Renal cortical epithelial cell (primary cell): ENCODE measurements at places on chromosomes 2 and 18.

GRCh38 chr2:26401739-26402541 is at the start of gene DRC1:
TSS of gene DRC1 (plus strand) at chr2:26401920. CDS start at chr2:26401990, 70 bp downstream.
- peak; percentile 65 for DNase-seq

DNA sequence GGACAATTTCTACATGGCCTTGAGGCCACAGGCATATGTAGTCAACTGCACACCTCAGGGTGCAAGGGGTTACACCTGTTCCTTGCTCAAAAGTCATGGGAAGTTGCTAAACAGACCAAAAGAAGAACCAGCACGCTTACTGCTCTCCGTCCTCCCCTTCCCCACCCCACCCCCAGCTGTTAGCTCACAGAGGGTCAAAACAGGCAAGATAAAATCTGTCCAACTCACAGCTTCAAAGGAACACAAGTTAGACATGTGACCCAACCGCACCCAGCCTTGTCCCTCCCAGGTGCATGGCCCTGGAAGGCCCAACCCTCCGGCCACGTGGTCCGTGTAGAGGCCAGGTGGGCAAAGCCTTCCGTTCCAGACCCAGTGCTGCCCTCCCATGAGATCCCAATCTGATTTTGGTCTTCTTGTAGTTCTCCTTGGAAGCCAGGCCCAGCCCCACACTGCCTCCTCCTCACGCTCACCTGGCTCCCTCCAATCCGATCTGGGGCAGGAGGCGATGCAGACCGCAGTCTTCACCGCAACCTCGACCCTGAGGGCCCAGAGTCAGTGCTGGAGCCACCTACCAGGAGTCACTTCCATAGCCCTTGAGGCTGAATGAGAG is 14.5 kb upstream of the ASPRV1 start:
- DNase-seq: no peak

DNA sequence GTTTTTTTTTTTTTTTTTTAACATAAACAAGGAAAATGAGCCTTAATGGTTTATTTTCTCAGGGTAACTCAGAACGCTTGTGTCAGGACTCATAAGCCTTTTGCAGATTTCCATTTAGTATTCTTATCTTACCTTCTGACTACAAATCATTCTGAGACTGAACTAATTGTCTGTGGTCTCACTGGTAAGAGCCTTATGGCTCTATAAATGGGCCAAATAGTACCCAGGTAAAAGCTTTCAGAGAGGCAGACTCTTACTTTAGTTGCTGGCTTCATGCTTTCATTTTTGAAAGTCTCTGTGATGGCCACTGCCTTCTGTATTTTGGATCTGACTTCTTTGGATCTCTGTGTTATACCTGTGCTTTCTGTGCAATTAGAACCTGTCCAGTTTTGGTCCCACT is 403.4 kb downstream of the RIT2 start:
- DNase-seq: no peak

- no peak for DNase-seq
These were observed 89.2 kb downstream of the LIPG start for GRCh38 chr18:49651033-49651432.

DNA sequence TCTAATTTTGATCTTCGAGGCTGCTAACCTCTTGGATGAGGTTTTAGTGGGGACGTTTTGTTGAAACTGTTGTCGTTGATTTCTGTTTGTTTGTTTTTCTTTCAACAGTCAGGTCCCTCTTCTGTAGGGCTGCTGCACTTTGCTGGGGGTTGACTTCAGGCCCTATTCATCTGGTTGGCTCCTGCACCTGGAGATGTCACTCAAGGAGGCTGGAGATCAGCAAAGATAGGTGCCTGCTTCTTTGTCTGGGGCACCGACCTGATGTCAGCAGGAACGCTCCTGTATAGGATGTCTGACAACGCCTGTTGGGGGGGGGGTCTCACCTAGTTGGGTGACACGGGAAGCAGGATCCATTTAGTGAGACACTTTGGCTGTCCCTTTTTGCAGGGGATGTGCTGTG is 915.6 kb upstream of the CHAC2 start:
- no peak for DNase-seq

GRCh38 chr2:55088400-55088799 is 38.1 kb upstream of the RTN4 start:
- no peak for DNase-seq

GRCh38 chr2:188629753-188630527 is 338.3 kb downstream of the GULP1 start:
- peak; percentile 76 for DNase-seq

GRCh38 chr2:98484121-98484557 is 39.5 kb downstream of the INPP4A start:
- DNase-seq: no peak

- peak; percentile 41 for DNase-seq
These were observed 45.8 kb upstream of the NFU1 start for GRCh38 chr2:69483024-69483423.

- DNase-seq: no peak
These were observed 1.7 kb downstream of the FAP start for GRCh38 chr2:162241571-162241970.

- DNase-seq: no peak
These were observed 50.0 kb upstream of the MBOAT2 start for GRCh38 chr2:9053534-9053931.

- DNase-seq: peak; percentile 8
These were observed 47.3 kb upstream of the GULP1 start for GRCh38 chr2:188244383-188244782.

DNA sequence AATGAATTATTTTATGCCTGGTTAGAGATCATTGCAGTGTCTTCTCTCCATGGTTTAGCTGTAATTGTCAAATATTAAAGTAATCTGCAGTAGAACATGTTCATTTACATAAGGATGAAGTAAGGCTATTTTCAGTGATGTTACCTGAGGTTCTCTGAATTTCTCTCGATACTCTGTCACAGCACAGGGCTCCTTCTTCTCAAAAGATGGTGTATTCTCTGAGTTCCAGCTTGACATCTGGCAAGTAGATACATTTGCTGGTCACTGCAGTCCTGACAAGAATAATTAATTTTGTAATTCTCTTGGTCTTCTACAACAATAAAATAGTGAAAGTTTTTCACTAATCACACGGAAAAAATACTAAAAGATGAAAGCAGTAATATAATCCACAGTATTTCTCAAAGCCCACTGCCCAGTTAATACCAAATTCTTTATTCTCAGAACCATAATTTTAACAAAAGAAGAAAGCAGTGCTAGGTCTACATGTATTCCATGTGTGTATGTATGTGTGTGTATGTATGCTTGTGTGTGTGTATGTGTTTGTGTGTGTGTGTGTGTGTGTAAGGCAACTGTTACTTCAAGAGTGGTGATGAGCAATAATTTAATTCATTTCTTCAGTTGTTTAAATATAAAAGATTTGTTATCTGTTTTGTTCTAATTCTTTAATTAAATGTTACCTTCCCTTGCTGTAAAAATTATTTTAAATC is 1165.5 kb upstream of the SLC39A10 start:
- no peak for DNase-seq

DNA sequence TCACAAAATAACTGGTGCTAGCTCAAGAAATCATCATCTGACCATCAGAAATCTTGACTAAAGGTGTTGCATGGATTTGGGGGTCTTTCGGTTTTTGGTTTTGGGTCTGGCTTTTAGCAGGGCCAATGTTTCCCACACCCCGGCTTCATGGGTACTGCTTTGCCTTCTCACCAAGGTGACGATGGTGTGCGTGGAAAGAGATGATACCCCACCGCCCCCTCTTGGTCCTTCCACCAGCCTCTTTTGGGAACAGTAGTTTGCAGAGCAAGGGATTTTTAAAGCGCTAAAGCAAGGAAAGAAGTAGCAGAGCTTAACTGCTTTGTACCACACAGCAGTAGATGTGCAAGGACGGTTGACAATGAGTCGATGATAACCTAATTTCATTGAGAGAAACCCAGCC is 42.3 kb downstream of the BOLA3 start:
- DNase-seq: no peak

DNA sequence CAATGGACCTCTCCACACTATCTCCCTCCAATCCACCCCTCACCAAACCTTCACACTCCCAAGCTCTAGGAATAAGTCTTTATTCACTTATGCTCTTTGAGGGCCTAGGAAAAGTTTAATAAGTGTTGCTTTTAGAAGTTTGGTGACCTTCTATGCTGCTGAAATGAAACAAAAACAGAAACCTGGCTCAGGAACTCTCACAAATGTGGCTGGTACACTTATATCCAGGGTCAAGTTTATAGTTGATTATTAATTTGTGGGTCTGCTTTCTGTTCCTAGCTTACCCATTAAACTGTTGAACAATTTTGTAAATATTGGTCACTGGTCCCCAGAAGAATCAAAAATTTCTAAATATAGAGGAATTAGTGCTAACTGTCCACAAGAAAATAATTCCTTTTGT is 14.2 kb upstream of the ANKRD44 start:
- DNase-seq: peak; percentile 63

- DNase-seq: no peak
These were observed 1.6 kb downstream of the MAP4K4 start for GRCh38 chr2:101698844-101699754.

DNA sequence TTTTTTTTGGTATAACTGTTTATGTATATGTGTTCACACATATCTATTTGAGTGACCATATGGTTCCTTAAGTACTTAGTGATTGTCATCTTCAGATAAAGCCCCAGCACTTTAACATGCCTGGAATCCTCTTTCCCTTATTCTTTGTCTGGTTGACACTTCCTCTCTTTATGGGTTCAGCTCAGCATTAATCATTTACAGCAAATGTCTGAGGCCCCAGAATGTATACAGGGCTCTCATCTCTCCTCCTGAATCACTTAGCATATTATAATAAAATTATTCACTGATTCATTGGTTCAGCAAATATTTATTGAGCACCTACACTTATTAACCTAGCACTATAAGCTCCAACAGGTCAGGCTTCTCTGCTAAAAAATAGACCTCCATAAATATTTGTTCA is 43.5 kb upstream of the CD28 start:
- DNase-seq: no peak

- peak; percentile 50 for DNase-seq
These were observed 31.9 kb downstream of the CNRIP1 start for GRCh38 chr2:68287580-68288441.

GRCh38 chr2:134359367-134360081 is 105.7 kb downstream of the MGAT5 start:
- peak; percentile 61 for DNase-seq

DNA sequence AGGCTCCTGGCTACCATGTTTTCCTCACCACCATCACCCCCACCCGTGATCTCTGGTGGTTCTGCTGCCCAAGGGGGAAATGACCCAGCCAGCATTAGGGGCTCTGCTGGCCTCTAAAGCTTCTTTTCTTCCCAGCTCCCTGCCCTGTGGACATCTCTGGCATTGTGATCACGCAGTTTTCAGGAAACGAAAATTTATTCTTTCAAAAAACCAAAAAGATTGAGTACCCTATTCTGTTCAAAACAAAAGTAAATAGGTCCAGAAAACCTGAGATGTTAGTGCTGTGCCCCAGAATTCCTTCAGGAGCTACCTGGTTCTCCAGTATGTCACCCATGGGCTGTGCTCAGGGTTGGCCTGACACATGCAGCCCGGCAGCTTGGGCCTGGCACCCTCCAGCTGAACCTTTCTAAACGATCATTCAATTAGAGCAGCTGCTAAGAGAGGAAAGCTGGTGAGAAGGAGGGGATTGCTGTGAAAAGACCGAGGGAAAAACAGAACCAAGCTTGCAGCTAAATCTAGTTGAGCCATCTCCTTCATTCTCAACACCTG is 157.5 kb downstream of the MGAT5 start:
- DNase-seq: no peak

- DNase-seq: no peak
These were observed 16.6 kb downstream of the KCNG2 start for GRCh38 chr18:79814373-79814772.

DNA sequence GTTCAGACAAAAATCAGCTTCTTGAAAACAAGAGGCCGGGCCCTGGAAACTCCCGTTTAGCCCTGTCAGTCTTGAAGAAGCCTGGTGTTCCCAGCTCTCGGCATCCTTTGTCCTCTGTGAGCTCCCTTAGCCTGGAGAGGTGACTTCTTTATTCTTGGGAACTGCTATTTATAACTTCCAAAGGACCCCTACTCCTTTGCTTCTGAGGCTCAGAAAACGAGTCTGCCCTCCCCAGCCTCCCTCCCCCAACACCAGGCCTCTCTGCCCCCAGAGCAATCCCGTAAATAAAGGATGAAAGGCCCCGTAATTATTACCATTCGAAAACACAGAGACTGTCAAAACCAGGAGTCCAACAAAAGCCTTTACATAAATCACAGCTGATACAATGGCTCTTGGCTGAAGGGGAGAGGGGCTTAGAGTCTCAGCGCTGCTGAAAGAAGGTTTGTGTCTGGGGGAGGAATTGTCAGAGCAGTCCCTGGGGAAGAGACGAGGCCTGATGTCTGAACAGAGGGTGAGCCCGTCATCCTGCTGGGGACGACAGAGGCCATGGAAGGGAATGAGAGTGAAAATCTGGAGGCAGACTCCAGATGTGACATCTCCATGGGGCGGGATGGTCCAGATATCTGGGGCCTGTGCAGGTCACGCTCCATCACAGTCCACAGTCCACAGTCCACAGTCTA is 283.0 kb downstream of the MYCN start:
- DNase-seq: no peak

GRCh38 chr2:151905963-151906632 is 77.9 kb upstream of the ARL5A start:
- no peak for DNase-seq

- DNase-seq: peak; percentile 99
These were observed 594.9 kb upstream of the ID2 start for GRCh38 chr2:8086796-8087479.
